ENCODE measurements at places on chromosomes 2 and 18.

- no peak for DNase-seq
Observed at GRCh38 chr2:111671426-111672150, 212.4 kb downstream of the ANAPC1 start.

DNA sequence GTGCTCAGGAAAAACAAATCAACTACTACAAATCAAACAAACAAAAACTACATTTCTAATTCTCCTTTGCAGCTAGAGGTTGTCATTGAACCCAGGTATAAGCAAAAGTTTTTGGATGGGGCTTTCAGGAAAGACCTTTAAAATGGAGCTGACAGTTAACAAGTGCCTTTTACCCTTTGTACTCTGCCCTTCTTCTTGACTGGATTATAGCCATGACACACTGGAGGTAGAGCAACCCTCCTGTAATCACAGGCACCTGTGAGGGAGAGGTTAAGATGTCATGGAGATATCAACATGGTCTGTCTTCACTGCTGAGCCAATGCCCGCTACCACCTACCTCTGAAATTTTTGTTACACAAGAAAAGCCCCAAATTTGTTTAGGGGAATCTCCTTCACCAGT, 100.0 kb upstream of the GLS start:
- DNase-seq, result no peak

GRCh38 chr2:120729406-120730399, 6.0 kb upstream of the GLI2 start:
- DNase-seq, result no peak

DNA sequence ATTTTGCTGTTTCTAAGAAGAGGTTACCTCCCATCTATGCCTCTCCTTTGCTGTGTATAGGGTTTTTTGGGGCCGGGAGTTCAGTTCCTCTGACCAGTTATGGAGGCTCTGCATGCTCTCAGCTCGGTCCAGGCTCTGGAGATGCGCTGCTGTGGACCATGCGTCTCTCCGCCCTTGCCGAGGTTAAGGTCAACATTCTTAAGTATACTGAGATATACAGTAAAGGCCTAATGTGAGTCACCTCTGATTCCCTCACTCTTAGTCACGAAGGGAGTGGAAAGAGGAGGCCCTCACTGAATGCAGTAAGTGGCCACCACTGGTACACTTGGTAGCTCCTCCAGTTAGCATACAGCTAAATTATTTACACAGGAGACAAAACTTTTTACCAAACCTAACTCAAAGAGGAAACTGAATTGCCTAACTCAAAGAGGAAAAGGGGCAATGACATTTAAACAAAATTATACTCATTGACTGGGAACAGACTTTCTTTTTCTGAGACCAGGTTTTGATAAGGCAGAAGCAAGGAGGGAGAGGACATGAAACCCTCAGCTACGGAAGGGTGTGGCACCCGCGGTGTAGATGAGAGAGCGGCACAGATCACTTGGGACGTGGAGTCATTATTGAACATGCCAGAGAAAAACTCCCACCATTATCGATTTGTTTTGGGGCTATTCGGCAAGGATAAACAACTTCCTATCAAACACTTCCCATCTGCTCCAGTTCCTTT, 98.7 kb downstream of the COPS8 start:
- no peak for DNase-seq

GRCh38 chr2:214631406-214631805, 178.1 kb downstream of the BARD1 start:
- DNase-seq, result no peak

- no peak for DNase-seq
Observed at GRCh38 chr2:55430211-55430975, 10.7 kb upstream of the CCDC88A start.

DNA sequence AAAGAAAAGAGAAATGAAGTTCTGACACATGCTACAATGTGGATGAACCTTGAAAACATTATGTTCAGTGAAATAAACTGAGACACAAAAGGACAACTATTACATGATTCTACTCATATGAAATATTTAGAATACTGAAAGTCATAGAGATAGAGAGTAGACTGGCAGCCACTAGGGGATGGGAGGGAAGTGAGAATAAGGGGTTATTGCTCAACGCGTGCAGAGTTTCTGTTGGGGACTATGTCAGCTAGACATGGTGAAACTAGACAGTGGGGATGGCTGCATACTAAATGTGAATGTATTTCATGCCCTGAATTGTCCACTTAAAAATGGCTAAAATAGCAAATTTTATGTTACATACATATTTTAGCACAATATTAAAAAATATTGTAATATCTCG, 108.7 kb upstream of the ATL2 start:
- DNase-seq, result no peak

DNA sequence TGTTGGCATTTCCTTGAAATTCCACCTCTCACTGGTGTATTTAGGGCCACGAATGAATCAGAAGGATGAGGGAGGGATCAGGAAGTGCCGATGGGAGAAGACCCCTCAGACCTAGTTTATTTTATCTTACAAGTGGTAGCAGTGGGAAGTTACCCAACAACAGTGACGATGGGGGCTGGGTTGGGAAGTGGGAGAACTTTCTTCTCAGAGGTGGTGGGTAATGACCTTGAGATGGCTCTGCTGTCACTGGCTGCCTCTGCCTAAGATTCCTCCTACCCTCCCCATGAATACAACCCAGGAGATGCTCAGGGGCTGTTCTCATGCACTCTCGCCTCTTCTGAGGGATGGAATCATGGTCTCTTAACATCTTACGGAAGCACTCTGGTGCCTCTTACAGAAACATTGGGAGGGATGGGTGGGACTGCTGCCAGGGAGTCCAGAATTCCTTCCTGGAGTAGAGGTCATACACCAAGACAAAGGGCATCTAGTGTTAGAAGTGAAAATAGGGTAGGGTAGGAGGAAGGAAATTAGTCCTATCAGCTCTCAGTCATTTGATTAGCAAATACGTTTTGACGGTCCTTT, 58.5 kb upstream of the TXNDC2 start:
- DNase-seq, result no peak

DNA sequence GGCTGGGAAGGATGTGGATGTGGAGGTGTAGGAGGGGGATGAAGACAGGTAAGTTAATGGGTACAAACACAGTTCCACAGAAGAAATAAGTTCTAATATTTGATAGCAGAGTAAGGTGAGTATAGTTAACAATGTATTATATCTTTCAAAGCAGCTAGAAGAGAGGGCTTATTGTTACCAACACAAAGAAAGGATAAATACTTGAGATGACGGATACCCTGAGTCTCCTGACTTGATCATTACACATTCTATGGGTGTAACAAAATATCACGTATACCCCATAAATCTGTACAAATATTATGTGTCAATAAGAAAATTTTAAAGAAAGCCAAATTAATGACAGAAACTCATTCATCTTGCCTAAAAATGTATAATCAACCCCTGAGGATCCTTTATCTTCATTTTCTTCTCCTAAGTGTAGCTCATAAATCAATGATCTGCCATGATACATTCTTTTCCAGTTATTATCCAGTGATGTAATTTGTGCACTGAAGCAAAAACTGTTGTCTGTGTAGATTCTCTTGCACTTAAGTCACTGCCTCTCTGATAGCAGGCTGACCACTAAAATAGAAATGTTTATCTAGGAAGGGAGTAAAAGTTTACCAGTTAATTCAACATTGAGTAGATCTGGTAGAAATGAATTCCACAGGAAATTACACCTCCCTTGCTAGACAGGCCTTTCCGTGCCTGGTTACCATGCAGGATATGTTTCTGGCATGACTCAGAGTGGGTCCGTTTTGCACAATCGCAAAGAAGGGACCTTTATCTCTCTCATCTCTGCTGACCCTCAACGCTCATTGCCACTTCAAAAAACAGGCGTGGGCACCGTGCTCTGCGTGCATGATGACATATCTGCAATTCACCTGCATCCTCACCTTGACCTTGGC, 249.7 kb upstream of the NCKAP5 start:
- no peak for DNase-seq

GRCh38 chr2:104378853-104379374, 475.0 kb upstream of the POU3F3 start:
- no peak for DNase-seq

DNA sequence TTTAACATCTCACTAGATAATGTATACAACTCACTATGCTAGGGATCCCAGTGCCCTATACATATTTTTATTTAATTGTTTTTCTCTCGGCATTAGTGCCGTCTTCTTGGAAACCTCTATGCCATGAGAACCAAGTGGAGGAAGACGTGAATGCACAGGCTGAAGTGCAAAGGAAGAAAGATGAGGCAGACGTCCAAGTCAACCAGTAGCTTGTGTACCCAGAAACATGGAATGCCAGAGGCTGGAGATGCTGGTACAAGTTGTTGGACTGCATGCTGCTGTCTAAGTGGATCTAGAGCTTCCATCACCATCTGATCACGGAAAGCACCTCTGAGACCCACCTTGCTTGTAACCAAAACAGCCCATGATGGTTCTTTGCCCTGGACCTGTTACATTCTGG, 12.5 kb upstream of the GEMIN6 start:
- DNase-seq, result no peak

DNA sequence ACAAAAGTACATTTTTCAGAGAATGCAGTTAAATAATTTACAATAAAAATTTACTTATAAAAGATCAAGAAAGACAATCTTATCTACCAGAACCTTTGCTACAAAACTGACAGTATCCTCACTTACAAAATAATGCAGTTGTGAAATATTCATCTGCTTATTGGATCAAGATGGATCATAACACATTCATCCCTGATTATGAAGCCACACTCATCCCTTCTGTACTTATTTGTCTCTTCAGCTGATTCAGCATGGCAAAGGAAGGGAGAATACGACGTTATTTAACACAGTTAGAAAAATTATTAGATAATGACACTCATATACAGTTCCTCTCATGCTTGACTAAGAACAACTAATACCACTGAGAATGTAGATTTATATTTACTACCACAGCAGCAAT, 46.4 kb downstream of the TCF4 start:
- no peak for DNase-seq

DNA sequence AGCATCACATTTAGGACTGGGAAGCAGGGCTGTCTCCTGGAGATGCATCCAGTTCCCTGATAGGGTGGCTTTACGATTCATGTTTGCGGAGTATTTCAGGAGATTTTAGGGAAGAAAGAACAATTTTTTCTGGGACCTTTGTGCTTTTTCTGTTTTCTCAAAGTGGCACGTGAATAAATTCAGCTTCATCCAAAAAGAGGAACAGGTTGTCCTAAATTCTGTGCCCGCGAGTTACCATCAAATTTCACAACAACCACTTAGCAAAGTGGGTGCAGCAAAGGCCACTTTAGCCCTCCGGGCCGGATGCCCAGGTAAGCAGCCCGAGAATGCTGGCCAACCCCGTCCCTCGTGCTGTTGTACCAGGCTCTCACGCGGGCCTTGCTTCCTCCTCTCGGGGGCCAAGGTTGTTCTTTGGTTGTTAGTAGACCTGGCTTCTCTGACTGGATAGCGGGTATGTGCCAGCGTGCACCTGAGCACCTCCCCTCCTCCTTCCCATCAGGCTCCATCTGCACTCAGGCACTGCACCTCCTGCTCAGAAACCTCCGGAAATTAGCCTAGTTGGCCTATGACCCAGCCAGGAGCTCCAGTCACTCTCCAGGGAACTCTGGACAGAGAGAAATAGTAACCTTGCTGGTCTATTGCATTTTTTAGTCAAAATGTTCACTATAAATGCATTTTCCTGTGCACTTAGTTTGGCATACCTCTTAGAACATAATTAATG, 83.0 kb downstream of the CMPK2 start:
- DNase-seq, result no peak

GRCh38 chr2:241959751-241960269, 90.3 kb downstream of the RTP5 start:
- DNase-seq, result no peak

DNA sequence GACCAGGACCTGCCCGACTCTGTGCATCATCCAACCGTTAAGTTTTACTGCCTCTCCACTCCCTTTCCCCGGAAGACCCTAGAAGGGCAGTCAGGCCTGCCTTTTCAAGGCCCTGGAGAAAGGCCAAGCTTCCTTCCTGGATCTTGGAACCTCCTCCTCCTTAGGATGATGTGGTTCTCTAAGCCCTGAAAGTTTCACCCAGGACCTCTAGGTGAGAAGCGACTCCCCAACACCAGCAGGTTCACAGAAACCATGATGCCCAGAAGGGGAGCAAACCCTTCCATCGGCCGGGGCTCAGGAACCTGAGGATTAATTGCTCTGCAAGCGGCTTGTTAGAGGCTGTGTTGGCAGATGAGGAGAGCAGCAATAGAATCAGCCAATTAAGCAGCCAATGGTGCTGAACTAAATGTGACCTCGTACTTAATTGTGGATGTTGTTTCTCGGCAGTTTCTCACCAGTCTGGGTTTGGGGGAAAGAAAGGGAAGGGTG, 94.2 kb upstream of the FZD7 start:
- DNase-seq, result no peak

DNA sequence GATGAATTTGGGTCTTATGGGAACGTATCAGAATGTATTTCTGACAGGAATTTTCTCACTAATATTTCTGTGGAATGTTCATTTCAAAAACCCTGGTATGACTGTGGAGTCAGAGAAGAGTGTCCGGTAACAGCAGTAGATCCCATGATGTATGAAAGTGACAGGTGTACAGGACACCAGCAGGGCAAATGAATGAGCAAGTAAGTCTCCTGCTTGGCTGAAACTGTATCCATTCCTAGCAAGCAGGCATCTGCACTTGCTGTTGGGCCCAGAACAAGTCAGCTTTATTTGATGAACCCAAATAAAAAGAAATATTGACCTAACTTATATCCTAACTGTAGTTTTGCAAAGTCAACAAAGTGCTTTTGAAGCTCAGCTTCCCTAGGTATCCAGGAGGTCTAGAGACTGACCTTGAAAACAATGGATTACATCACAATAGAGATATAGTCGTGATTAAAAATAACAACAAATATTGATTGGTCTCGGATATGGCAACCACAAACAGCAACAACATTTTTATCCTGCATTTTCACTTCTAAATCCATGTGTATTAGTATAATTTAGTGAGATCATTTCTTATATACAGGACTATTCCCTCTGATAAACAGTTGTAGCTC, 37.6 kb downstream of the NXPH2 start:
- DNase-seq, result no peak

- no peak for DNase-seq
Observed at GRCh38 chr2:178917555-178917954, 110.3 kb upstream of the TTN start.

- DNase-seq, result no peak
Observed at GRCh38 chr2:171723716-171724683, 36.7 kb downstream of the DYNC1I2 start.

- DNase-seq, result no peak
Observed at GRCh38 chr18:62001396-62001795, 108.6 kb upstream of the RNF152 start.

DNA sequence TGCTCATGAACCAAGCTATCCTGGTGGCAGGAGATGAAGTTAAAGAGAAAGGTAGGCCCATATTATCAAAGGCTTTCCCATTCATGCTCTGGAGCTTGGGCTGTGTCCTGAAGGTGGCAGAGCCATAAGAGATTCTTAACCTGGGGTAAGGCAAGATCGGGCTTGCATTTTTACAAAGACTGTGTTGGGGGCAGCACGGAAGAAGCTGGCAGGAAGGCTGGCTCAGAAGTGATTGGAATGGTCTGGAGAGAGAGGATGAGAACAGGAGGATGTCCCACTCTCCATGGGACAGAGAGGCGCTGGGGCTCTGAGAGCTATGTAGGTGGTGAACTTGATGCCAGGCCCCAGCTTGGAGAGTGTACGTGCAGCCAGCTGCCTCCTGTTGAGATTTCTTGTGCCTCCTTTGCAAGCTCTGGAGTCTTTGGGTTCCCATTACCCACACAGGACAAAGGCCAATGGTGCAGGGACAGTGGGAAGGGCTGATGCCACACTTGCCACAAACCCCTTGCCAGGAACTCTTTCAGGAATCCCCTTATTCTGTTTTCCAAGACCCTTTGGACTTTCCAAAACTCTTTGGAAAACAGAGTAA, 40.6 kb upstream of the FZD5 start:
- no peak for DNase-seq

GRCh38 chr18:48776641-48777025, 174.1 kb downstream of the SMAD7 start:
- no peak for DNase-seq
